ENCODE measurements at places on chromosomes 6 and 20.
A peak's percentile ranks its signal among the peaks of the same experiment; 100 is the strongest.

GRCh38 chr6:129872586-129872985 is 11.5 kb upstream of the TMEM244 start:
- no peak for DNase-seq

DNA sequence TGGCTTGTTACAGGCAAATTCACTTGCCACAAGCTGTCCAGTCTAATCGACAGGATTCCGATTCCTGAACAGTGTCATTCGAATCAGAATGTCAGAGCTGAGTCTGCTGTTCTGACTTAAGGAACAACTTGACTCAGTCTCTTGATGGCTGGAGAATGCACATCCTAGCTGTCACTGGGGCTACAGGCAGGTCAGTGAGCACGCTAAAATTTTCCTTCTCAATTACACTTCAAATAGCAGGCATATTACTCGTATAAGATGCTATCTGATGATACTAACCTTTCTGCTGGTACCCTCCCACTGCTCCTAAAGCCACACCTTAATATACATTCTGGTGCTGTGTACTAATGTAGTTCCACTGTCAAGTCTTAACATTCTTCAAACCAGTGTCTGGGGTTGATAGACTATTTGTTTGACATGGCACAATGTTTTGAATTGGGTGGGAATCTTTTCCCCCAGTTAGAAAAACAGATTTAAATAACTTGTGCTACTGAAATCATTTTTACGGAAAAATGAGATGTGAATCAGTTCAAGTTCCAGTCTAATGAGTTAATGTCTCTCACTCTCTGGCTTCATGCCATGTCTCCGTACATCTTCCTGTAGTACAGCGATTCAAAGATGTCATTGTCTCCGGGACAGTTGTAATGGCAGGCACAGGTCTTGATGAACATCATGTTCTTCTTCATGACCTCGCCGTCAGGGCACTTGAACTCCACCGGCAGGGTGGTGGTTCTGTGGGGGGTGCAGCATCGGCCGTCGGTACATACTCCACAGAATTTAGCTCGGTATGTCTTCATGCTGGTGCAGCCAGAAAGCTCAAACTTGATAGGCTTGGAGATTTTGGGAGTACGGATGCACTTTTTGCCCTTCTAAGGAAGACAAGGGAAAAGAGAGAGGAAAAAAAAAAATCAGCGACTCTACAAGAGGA is 2.2 kb downstream of the CCN2 start:
- no peak for DNase-seq

DNA sequence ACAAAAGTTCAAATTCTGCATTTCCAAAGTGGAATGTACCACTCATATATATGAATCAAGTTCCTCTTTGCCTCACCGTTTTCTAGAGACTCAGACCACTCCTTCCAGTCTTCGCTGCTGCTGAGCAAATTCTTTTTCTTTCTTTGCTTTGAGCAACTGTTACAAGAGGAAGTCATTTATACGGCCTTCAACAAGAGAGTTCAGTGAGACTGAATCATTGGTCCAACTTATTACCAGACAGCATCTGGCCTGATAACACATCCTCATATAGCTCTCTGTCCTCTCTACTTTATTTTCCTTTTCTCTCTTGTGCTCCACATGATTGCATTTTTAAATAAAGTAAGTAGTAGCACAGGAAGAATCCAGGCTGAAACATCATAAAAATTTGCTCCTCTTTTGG is 652.7 kb downstream of the PHF3 start:
- no peak for DNase-seq

GRCh38 chr20:45913116-45913515 is 1.2 kb upstream of the PLTP start:
- no peak for DNase-seq

DNA sequence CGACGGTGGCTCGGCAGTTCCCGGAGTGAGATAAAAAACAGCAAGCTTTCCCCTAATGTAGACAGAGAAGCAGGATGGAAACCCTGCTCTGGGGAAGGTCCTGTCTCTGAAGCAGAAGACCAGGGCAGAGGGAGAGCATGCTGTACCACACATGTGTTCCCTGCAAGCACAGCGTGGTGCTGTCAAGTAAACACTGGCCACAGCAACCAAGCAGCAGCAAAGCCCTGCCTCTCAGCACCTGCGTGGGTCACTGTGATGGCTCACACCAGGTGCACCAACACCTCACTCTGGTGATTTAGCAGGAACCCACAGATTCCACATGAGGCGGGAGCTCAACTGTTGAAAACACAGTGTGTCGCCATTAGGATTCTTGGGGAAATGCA is 65.2 kb upstream of the TXNDC5 start:
- no peak for DNase-seq

DNA sequence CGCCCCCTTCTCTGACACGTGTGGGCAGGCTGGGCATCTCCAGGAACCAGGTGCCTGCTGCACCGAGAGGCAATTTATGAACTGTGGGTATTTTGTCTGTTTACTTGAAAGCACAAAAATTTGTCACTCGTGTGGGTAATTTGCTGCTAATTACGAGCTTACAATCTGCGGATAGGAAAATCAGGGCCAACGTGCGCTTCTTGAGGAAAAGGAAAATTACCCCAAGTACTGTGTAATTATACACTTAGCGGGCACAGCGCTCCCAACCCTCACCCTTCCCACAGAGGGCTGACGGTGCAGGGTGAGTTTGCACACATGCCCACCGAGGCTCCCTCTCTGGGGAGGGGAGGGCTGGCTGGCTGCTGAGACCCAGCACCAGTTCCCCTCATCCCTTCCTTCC is 25.3 kb upstream of the MDGA1 start:
- DNase-seq = no peak

DNA sequence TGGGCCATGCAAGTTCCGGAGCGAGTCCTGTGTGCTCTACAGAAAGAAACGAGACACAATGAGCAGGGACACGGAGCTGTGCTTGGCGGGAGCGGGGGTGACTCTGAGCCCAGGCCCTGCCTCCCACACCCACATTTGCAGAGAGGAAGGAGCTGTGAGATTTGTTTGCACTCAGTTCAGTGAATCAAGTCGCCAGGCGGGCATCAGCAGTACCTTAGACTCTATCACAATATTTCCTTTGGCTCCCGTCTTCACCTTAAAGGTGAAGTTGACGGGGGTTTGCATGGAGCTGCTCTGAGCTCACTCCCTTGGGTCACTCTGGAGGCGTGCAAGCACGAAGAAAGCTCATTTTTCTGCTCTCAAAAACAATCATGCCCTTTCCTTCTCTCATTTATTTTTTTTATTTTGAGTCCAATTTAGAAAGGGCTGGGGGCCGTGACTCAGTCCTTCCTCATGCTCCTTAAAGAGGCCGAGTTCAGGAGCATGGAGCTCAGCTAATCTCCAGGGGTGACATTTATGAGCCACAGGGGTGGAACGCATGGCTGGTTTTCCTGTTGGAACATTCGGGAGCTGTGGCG is 188.2 kb downstream of the NFATC2 start:
- DNase-seq = no peak

DNA sequence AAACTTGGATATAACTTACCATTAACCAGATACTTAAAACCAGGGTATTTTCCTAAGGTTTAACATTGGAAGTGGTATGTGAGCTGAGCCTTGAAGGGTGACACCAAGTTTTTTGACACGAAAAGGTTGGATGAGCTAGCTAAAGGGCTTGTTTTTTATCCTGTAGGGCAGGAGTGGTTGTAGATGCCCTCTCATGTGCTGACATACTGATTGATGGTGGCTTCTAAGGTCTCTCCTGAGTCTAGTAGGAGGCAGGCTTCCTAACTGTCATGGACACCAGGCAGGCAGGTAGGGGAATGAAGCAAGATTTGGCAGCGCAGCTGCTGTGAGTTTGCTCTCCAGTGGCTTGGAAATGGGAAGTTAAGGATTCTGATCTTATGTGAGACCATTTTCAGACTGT is 66.1 kb downstream of the FOXO3 start:
- DNase-seq = no peak

DNA sequence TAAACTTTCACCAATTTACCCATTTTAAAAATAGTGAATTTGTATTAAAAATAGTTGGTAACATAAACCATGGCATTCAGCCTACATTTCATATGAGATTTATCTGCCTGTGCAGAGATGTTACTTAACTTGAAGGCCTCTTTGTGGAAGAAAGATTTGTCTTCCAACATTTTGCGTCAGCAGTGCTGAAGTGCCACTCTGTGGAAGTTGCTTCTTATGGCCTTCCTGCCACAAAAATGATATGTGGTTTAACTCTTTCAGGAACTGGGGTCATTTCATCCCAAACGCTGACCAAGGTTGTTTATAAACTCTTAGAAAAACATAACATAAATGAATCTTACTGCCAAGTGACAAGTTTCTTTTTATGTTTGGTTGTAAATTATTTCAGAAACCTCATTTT is 246.8 kb downstream of the ARID1B start:
- DNase-seq = no peak

DNA sequence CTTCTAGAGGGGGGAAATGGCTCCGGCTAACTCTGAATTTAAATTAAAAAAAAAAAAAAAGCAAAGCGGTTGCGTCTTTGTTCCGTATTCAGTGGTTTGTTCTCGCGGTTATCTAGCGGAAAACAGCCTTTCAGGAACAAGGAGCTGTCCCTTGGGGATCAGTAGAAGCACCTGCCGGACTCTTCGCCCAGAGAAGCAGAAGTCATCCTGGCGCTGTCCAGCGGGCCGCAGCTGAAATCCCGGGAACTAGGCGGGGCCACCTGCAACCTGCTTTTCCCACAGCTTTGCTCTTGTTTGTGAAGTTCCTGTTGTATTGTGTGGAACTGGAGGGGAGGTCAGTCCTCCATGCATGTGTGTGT is 43.9 kb upstream of the GJE1 start:
- DNase-seq = no peak

GRCh38 chr6:124557873-124558272 is 404.4 kb upstream of the RNF217 start:
- DNase-seq = no peak

DNA sequence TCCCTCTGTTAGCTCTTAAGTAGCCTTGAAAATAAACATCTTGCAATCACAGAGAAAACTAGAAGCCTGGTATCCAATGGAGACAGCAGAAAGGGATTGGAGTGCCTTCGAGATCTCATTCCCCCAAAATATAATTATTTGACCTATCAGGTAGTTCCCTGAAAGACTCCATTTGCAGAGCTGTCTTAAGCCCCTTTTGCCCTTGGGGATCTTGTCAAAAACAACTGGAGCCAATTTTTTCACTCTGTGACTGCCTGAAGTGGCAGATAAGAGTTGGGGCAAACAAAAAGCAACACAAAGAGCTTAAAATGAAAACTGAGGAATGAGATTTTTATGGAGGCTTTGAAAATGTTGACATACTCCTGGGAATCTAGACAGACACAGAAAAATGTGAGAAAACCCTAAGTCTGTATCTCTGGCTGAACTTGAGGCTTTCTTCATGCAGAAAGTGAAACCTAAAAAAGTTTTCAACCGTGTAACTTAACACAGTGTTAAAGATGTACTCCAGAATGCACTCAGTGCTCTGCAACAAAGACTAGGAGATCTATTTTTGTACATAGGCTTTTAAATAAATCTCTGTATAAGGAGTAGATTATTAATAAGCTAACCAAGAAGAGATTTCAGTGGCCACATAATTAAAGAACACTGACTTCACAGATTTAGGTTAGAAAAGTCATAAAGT is 971.1 kb upstream of the MAN1A1 start:
- no peak for DNase-seq

DNA sequence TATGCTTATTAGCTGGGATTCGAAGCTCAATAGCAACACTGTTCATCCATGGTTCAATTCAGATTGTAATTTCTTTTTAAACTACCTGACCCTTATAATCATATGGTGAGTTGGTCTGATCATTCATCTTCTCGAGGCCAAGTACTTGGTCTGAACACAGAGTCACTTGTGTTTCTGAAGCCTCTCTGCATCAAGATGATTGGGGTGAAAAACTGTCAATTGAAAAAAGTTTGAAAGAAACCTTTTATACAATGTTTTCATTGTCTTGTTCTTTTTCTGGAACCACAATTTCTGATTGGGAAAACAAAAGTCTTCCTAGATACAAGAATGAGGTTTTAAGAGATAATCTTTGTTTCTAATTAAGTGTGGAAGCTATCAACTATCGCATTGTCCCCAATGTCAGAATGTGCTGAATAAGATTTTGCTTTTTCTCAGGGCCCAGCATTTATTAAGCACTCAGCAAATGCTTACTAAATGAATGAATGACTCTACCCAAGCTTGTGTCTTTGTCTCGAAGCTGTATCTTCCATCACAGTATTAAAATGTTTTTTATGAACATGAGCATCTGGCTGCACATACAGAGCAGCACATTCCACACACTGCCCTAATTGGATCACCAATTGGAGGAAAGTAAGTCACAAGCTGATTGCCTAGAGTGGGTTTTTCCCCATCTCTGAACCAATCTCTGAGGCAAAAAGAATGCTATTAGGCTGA is 45.0 kb upstream of the MOXD1 start:
- DNase-seq = no peak

DNA sequence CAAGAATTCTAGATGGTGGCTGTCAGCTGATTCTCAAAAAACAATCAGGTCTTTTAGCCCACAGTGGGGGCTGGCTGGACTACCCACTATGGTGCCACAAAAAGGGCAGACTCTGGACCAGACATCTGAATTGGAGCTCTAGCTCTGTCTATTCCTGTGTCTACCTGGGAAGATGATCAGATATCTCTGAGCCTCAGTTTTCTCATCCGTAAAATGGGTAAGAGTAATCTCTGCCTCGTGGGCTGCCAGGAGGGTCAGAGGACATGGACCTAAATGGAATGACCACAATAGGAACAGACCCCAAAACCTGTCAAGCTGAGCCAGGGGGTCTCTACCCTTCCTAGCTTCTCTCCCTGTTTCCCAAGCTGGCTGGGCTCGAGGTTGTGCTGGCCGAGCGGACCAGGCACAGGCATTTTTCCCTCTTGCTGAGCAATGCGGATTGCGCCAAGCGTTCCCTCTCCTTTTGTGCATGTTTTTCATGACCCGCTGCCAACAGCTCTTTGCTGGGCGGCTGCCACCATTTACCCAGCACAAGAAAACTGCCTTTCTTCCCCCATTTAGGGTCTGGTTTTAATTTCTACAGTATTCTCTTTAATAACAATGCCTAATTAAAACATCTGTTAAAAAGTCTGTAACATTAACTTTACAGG is 74.7 kb upstream of the MAFB start:
- DNase-seq = peak; percentile 46

DNA sequence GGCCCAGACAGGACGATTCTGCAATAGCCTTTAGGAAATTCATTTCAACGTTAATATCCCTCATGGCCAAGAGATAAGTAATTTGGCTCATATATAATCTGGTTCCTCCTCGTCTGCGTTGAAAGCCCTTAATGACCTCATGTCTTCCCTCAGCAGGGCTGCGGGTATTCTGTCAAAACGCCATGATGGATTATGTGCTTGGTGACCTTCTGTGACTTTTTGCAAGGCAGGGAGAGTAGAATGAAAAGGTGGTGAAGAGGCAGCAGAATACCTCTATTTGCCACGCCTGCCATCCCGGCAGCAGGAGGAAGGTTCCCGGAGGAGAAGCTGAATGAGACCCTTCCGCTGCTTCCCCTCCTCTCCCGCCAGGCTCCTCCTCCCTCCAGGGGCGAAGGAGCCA is 41.1 kb upstream of the SPACA1 start:
- DNase-seq = no peak

DNA sequence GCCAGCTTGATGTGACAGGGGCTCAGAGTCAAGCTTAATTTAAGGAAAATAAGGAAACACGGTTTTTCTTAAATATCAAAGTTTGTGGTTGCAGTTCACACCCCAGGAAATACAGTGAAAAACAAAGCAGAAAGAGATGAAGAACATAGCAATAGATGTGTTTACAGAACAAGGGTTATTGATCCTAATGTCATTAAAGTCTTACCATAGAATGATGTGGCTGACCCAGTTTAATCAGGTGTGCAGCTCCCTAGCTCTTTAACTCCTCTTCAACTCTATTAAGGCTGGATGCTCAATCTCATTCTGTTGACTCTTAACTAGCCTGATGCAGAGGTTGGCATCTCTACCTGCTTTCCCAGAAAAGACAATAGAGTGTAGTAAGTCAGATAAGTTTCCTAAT is 7.5 kb upstream of the GTF3C6 start:
- no peak for DNase-seq

All from thoracic aorta (tissue), 2 donors.